ENCODE measurements at places on chromosomes 2 and 18.

- no peak for DNase-seq
Observed at GRCh38 chr2:62313449-62314227, 117.7 kb downstream of the B3GNT2 start.

DNA sequence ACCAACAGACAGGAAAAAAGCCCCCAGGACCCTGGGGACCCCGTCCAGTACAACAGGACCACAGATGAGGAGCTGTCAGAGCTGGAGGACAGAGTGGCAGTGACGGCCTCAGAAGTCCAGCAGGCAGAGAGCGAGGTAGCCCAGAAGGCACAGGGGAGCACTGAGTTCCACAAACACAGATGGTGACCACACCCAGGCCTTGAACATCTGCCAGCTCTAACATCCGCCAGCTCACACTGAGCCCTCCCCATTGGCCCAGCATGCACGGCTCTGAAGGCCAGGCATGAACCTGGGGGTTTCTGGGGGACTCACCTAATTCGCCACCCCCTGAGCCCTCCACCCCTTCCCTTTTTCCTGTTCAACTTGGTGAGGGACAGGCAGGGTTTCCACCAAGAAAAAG lies 25.6 kb upstream of the PRLH start:
- peak; percentile 20 for DNase-seq

GRCh38 chr18:44835703-44836102 lies 155.0 kb downstream of the SETBP1 start:
- DNase-seq, result no peak

DNA sequence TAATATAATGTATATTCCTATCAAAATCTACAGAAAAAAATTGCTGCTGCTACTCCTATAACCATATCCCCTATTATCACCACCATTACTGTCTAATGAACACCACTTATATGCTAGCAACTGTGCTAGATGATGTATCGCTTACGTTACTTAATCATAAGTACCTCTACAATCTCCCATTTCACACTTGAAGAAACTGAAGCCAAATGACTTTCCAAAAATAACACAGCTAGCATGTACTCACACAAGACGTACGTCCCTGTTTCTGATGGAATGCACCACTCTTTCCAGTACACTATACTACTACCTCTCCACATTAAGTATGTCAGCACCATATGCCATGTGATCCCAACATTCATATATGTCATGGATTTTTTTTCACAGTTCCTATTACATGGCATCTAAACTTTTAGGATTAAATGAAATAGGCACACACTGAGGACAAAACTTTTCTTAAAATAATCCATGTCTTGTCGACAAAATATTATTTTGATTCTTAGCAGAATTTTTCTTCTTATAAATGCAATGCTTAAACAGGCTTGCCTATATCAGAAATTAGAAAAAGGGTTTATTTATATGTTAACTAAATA lies 112.8 kb downstream of the NBAS start:
- DNase-seq, result no peak

GRCh38 chr2:161250864-161251436 lies 57.3 kb upstream of the PSMD14 start:
- DNase-seq, result peak; percentile 73

DNA sequence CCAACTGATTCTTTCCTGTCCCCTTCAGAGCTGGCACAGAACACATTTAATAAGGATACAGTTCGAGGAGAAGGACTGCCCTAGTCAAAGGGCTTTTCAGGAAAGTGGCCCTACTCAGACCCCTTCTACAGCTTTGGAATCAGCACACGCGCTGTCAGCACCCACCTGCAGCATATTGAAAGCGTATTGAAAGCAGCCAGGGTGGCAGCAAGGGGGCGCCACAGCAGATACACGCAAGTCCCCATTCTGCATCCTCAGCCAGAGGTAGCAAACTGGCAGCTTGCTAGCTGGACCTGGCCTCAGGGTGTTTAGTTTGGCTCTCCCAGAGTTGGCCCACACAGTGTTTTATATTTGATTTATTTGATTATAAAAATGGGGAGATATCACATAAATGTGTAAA lies 101.0 kb upstream of the NT5C1B start:
- DNase-seq, result no peak

- no peak for DNase-seq
Observed at GRCh38 chr2:155633887-155634570, 698.5 kb downstream of the NR4A2 start.

- DNase-seq, result no peak
Observed at GRCh38 chr2:55061523-55062344, 11.5 kb upstream of the RTN4 start.

GRCh38 chr18:11071300-11071699 lies 78.1 kb downstream of the PIEZO2 start:
- DNase-seq, result no peak

DNA sequence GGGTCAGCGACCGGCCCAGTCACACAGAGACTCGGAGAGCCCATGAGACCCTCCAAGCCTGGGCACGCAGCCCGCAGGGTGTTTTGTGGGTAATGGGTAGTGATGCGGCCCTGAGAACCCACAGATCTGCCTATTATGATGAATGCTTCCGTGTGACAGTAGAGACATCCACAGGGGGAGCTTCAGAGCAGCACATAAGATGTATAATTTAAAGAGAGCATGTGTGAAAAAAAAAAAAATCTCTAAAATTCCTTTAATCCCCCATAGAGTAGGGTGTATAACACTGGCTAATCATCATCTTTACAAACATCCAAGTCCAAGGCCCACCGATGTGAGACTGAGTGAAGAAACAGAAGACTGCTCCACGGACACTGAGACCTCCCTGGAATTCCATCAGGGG lies 34.6 kb downstream of the BIN1 start:
- DNase-seq, result no peak

DNA sequence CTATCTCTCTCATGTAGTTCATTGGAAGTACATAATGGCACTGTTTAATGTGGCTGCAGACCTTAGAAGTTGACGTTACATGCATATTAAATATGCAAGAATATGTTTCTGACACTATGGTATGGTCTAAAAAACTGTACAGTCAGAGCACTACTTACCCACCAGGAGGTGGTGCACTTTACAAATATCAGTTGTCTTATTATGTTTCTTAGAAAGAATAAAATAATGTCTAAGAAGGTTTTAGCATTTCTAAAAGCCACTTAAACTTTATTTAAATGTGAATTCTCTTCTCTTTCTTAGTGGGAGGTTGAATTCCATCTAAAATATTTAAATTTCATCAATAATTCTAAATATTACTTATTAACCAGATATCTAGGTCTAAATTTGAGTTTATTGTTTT lies 4.3 kb downstream of the TMEFF2 start:
- peak; percentile 30 for DNase-seq

DNA sequence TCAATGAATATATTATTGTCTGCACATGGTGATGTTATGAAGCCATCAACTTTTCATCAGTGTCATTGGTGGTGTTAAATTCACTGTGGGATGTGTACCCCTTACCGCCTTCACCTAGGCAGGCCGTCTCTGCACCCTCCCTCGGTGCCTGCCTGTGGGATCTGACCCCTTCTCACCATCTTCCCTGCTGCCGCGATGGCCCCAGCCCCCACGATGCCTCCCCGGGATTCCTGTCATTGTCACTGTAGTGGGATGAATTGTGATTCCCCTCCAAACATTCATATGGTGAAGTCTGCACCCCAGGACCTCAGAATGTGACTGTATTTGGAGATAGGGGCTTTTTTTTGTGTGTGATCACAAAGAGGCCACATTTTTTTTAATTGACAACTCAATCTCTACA lies 198.3 kb upstream of the HS6ST1 start:
- DNase-seq, result no peak

GRCh38 chr2:146323564-146323963 lies 1521.3 kb upstream of the ACVR2A start:
- no peak for DNase-seq

DNA sequence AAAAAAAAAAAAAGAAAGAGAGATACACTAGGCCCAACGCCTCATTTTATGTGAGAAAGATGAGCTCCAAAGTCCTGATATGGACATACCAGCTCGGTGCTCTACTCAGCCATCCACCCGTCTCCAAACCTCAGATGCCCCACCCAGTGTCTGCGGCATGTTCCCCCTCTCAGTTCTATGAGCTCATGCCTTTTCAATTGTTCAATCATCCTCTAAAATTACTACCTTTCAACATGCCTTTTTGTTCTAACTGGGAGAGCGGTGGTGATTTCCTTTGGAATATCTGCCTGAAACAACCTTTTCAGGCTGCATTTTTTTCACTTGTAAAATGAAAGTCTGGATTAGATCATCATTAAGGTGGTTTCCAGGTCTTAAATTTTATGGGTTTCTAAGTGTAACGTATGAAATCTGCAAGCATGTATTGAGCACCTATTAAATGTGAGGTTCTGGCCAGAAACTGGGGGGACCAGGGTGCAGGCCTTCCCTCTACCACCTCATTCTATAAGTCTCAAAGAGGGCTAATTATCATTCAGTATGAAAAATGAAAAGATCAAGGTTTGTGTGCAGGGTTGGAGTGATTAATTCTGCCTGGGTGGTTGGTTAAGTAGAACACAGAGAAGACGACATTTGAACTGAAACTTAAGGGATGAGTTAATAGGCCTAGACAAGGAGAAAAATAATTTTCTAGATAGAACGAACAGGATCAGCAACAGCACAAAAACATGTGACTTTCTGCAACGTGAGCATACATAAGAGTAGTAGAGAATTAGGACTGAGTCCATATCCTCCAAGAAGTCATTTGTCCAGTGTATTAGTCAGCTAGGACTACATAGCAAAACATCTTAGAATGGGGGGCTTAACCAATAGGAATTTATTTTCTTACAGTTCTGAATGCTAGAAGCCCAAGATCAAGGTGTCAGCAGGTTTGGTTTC lies 87.4 kb upstream of the GLS start:
- DNase-seq, result no peak

DNA sequence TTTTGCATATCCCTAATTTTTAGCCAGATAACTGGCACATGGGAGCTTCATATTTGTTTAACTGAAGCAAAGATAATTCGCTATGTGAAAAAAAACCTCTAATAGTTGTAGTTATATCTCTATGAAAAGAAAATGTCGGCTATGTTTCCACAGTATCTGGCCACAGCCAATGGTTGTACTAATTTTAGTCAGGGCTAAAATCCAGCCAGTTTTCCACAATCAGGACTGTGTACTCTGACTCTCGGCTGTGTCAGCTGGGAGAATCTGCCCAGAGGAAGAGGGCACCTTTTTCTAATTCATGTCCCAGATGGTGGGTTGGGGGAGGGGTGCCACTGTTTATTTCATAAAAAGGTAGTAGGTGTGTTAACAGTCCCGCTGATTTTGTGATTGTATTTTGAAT lies 38.8 kb downstream of the STRADB start:
- DNase-seq, result no peak

Measured in LoVo (cell line).